ENCODE measurements at places on chromosomes 16 and 17.

GRCh38 chr17:33342025-33342424 is 48.9 kb upstream of the ASIC2 start:
- no peak for DNase-seq

DNA sequence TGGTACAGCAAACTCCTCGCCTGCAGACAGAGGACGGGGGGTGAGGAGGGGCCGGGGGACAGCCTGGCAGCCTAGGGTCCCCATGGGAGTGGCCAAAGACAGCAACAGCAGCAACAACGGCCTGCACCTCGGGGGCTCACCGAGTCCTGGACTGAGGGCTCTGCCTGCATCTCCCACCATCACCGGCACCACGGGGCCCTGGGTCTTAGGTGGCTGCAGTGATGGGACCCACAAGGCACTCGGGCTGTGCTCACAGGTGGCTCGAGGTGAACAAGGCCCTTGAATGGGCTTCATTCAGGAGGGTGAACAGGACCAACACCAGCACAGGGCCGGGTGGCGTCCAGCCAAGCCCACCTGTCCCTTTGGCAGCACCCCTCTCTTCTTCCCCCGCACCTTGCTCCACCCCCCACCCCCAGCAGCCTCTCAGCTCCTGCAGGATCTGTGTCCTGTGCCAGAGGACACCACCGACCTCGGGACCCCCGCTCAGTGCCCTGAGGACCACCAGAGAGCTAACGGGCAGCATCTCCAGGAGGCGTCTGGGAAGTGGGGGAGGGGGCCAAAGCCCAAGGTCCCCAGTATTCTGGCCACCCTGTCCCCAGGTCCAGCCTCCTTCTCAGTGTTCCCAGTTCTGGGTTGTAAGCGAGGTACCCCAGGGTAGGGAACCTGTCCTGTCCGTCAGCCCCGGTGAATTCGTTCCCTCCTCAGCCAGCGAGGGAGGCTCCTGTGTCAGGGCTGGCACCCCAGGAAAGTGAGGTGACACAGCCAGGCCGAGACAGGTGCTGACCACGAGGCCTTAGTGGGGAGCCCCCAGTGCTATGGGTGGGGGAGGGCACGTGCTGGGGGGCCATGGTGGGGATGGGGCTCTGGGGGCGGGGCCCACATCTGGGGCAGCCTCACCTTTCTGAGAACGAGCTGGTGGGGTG is 94.3 kb downstream of the TBC1D16 start:
- DNase-seq = no peak

DNA sequence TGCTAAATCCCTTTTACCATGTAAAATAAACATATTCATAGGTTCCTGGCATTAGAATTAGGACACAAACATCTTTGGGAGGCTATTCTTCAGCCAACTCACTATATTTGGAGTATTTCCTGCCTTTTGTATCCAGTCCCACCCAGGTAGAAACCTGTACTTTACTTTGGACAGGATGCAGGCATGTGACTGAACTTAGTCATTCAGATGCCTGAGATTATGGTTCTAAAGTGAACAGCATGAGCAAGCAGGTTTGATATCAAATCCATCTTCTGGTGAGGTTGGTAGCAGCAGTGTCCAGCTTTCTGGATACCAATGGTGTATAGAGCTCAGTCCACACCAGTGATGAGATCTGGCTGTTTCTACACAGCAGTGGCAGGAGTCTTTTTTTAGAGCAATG is 20.2 kb downstream of the CA10 start:
- no peak for DNase-seq

GRCh38 chr17:2427215-2427614 is 26.4 kb upstream of the MNT start:
- DNase-seq = no peak

- no peak for DNase-seq
Measured at GRCh38 chr16:80640316-80640715, 99.5 kb downstream of the DYNLRB2 start.

DNA sequence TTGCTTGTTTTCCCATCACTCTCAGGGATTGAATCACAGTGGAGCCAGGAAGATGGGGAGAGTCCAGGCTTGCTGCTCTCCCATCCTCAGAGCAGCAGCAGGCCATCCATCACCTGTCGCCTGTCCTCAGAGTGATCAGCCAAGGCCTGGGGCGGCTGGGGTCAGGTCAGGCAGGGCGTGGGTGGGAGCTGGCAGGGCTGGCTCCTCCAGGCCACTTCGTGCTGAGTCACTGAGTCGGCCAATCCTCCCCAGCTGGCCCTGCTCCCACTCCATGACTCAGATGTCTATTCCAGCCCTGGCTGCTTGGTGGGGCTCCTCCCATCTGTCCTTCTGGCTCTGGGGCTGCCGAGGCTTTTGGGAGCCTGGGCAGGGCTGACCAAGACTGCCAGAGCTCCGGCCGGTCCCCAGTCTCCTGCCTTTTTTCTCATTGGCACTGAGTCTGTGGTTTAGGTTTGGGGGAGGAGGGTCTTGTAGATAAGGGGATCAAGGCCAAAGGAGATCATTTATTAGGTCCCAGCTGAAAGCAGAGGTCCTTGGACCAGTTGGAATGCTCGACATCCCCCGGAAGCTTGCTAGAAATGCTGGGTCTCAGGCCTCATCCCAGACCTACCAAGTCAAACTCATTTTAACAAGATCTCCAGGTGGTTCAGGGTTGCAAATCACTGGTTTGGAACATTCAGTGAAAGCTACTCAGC is 72.7 kb downstream of the ABCC1 start:
- DNase-seq = peak; percentile 81

DNA sequence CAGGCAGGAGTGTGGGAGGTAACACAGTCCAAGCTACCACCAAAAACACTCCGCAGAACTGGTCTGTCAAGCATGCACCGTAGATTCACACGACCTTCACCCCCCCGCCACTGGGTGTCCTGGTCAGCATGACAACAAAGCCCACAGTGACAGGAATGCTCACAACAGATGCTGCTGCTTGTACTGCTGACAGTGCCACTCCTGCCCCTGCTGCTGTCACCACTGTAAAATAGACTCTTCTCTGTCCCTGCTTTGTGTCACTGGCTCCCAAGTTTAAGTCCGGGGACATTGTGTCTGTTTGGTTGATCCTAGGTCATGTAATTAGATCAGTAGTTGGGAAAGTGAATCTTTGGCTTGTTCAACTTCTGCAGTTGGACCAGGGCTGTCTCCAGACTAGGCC is 7.0 kb upstream of the ODF4 start:
- DNase-seq = no peak
